ENCODE measurements at places on chromosomes 12 and 14.
A peak's percentile ranks its signal among the peaks of the same experiment; 100 is the strongest.

GRCh38 chr14:80784820-80785219, 156.7 kb downstream of the CEP128 start:
- DNase-seq: no peak

DNA sequence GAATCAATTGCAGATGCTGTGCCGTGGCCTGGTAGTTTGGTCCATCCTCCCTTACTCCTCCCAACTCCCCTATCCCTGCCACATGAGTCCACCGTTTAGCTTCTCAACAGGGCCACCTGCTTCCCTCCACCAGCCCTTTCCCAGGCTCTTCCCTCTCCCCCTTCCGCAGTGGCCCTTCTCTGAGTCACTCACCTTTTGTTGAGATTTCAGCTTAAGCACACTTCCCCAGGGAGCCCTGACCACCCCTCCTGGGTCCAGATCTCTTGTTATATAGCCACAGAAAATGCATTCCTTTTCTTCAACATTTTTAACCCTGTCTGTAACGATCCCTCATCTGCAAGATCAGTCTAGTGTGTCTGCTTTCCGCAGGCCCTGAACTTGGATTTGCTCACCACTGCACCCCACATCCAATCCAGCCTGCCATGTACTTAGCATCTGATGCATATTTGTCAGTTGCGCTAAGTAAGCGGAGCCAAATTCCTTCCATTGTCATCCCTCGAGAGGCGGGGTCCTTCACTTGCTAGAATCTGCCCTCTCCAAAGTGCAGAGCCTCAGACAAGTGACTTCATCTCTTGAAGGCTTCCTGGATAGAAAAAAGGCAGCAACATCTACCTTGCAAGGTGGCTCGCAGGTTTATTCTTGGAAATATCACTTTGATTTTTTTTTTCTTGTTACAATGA, 41.1 kb downstream of the TMEM63C start:
- no peak for DNase-seq

DNA sequence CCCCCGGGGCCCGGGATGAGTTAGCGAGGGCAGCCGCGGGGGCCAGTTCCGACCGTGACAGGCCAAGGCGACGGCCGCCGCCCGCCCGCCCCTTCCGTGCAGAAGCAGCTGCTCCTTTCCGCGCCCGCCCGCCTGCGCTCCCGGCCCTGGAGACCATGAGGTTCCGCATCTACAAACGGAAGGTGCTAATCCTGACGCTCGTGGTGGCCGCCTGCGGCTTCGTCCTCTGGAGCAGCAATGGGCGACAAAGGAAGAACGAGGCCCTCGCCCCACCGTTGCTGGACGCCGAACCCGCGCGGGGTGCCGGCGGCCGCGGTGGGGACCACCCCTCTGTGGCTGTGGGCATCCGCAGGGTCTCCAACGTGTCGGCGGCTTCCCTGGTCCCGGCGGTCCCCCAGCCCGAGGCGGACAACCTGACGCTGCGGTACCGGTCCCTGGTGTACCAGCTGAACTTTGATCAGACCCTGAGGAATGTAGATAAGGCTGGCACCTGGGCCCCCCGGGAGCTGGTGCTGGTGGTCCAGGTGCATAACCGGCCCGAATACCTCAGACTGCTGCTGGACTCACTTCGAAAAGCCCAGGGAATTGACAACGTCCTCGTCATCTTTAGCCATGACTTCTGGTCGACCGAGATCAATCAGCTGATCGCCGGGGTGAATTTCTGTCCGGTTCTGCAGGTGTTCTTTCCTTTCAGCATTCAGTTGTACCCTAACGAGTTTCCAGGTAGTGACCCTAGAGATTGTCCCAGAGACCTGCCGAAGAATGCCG, 699 bp downstream of the MGAT2 start:
- peak; percentile 75 for DNase-seq

DNA sequence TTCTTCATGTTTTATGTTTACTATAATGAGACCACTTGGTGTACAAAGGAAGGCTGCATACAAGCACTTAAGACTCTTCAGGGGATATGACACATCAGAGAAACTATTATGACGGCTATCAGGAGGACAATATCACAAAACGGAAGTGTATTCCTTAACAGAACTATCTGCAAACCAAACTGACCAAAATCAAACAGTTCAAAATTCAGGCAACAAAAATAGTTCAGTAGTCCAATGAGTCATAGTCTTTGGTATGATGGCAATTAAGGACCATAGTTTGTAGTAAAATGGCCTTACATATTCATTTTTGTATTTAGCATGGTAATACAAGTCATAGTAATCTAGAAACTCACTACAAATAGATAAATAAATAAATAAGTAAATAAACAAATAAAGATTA, 1638.7 kb upstream of the SEL1L start:
- DNase-seq: no peak

DNA sequence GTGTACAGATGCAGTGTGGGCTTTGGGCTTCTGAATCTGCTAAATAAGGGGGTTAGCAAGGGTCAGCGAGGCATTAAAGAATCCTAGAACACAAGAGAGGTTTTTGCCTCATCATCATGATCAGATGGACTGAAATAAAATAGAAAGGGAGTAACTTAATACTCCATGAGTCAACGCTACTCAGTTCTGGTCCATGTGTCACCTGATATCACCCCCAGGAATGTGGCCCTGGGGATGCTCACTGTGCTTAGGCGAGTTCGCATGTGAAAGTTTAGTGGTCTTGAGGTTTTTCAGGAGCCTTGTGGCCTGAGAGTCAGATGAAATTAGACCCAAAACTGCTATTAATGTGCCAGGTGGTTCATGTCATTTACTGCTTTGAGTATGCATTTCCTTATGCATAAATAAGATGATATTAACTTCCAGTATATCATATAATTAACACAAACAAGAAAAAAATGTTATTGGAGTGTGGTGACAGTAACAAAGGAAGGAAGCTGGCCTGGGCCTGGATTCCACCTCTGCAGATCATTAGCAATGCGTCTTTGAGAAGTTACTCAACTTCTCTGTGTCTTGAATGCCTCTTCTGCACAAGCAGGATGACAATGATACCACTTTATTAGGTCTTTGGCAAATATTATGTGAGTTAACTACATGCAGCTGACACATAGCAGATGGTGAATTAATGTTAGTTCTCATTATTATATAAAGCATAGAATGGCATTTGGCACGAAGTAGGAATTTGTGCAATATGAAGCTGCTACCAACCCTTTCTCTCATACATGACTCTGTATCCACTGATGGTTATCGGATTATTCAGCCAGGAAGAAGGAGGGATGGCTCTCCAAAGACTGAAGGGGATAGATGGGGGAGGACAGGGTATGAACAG, 1272.6 kb downstream of the AACS start:
- DNase-seq: no peak

DNA sequence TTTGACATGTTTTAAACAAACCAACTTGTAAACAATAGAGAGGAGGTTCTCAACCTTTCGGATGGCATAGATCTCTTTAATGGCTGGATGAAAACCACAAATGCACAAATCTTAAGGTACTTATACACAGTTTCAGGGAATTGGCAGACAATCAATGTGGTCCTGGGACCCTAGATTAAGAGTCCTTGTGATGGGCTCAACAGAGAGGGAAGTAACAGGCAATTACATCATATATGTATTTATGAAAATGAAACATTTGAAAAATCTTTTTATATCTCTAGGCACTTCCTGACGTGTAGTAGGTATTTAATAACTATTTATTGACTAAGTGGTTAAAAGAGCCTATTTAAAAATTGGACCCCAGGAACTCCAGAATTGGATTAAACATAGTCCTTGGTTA, 897 bp downstream of the ACTR10 start:
- no peak for DNase-seq

- DNase-seq: no peak
These were observed 27.3 kb upstream of the CD9 start for GRCh38 chr12:6172862-6173261.

DNA sequence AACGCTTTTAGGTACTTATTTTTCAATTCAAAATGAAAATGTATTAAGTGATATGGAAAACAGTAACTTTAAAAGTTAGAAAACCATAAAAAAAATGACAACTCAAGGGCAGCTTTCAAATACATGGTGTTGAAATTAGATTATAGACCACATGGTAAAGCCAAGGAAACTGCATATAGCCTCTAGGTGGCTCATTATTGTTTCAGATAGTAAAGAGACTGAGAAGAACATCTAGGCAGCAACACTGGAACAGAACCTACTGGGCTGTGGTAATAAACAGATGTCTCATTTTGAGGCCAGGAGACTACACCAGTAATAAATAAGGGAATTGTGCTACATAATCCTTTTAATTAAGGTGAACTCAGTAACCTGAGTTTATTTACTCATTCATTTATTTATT, 13.0 kb downstream of the FBXO33 start:
- DNase-seq: no peak

GRCh38 chr12:66393890-66394289, 91.6 kb downstream of the HELB start:
- peak; percentile 60 for DNase-seq

- no peak for DNase-seq
These were observed 9.6 kb upstream of the ENDOU start for GRCh38 chr12:47734725-47735480.

- DNase-seq: no peak
These were observed 10.9 kb upstream of the AMN start for GRCh38 chr14:102911541-102911951.
